Stimulated activated CD8-positive, alpha-beta memory T cell treated with anti-CD3 and anti-CD28 coated beads, Interleukin-7, amount 100 ng/mL, for 1 hour (primary cell): ENCODE measurements at places on chromosomes 12 and 14.

DNA sequence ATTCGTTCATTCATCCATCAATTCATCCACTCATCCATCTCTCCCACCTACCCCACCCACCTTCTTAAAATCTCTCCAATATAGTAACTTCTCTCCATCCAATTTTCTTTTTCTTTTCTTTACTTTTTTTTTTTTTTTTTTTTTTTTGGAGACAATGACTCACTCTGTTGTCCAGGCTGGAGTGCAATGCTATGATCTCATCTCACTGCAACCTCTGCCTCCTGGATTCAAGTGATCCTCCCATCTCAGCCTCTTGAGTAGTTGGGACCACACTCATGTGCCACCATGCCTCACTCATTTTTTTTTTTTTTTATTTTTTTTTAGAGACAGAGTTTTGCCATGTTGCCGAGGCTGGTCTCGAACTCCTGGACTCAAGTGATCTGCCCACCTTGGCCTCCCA, 118.4 kb downstream of the SUDS3 start:
- DNase-seq, result no peak

GRCh38 chr12:94048757-94049156, 99.6 kb upstream of the PLXNC1 start:
- no peak for DNase-seq

- no peak for DNase-seq
Observed at GRCh38 chr12:76890151-76891143, 11.6 kb upstream of the CSRP2 start.

DNA sequence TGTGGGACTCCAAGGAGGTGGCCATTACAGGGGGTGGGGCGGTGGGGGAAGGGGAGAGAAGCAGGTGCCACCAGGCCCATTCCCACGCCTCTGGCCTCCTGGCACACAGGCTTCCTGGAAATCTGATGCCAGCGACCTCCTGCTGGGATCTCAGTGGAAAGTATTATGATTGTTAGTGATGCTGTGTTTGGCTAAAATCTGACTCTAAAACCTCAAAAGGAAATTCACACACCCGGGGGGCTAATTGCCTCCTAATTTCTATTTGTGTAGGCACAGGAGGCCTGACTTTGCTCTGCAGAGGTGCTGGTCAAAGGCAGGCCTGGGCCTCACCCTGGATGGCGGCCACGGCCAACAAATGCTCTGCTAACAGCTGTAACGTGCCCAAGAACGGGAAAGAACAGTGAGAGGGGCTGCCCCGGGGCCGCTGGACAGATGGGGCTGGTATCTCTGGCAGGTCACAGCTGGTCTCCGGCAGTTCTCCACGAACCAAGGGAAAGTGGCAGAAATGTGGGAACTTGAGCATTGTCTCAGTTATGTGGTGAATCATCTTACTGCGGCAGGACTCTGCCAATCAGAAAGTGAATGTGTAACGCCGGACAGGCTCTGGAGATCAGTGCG, 14.3 kb downstream of the FAM181A start:
- DNase-seq, result no peak

DNA sequence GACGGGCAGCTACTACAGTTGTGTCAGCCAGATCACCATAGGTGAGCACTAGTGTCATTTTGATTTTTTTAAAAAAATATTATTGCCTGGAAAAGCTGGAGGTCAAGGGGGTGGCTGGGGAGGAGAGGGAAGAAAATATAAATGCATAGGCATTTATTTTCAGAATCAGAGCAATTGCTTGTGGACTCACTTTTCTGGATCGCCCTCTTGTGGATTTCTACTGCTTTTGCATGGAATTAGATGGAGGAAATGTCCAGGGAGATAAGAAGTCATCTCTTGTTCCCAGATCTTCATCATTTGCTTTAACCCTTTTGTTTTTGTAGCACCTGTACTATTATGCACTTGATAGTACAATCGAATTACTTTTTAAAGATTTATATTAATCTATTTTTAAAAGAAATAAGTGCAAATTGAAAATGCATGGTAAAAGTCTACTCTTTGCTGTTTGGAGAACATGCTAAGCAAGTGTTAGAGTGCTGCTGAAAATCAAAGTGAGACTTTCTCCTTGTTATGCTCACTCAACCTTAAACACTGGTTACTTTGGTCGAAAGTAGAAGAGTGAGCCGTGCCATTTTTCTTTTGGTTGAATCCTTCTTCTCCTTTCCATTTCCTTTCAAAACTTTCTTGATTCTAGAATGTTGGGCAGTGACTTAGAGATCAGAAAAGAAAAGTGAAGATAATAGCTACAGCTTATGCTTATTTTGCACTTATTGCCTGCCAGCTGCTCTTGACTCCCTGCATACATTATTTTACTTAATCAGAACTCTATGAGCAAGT, 60.6 kb upstream of the ANO4 start:
- no peak for DNase-seq
